Lower leg skin (tissue), 4 donors: ENCODE measurements at places on chromosomes 2 and 18.
A peak's percentile ranks its signal among the peaks of the same experiment; 100 is the strongest.

GRCh38 chr2:203710226-203710625 is 3.8 kb downstream of the CD28 start:
- DNase-seq: no peak

GRCh38 chr2:109053716-109054115 is 64.7 kb upstream of the EDAR start:
- peak; percentile 57 for DNase-seq

GRCh38 chr2:10424051-10424450 is 24.1 kb downstream of the ODC1 start:
- no peak for DNase-seq

DNA sequence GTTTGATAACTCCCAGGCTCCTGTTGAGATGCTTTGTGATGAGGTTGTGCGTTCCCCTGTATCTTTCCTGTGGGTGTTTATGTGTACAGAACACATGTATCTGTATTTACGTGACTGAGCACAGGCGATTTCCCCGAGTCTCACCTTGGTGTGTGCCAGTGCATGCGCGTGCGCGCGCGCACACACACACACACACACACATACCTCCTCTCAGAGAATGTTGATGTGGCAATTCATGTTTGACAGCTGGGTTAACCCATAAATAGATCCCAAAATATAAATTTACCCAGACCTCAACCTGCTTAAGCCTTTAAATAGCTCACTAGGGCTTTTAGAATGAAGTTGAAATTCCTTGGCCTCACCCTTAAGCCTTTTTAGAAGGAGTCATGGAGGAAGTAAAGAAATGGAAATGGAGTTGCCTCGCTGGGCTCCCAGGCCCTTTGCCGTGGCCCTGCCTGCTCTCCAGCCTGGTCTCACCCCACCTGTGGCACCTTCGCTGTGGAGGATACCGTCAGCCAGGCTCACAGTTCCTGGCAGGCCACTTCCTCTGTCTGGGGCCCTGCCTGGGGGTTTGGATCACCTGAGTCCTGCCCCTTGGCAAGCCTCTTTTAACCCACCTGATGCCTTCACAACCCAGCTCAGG is 20.3 kb downstream of the AGAP1 start:
- DNase-seq: no peak

- no peak for DNase-seq
These were observed 48.4 kb downstream of the LRRTM1 start for GRCh38 chr2:80255918-80256781.

GRCh38 chr2:104787298-104788065 is 66.4 kb upstream of the POU3F3 start:
- no peak for DNase-seq

GRCh38 chr2:9982248-9982647 is 30.8 kb downstream of the GRHL1 start:
- DNase-seq: peak; percentile 72

DNA sequence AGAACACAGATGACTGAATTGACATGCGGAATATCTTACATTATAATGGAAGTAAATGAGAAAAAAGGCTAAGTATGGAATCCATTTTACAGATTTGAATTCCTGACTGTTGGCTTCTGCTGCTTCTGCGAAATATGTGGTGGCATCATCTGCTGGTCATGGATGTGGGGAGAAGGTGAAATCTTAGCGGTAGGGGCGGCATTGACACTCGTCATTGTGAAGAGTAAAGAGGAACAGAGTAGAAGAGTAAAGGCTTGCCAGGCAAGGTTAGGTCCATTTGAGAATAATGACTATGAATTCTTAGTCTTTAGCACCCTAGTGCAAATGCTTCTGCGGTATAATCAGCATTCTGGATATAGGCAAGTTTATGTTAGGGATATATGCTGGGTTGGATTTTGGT is 32.4 kb downstream of the ACTR3 start:
- no peak for DNase-seq

DNA sequence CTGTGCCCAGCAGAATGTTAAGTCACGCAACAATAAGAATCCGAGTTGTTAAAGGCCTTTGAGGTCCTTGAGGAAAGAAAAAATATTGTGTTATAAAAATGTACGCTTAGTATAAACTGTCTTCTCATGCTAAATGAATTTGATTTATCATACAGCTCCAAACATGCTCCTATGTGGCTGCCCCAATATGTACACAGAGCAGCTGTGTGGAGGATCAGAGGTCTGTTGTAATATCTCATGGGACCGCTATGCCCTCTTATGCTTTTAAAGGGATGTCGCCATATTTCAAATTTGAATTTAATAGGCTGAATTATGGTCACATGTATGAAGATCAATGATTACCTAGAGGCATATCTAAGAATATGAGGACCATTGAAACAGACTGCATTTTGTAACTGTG is 90.2 kb downstream of the SLC5A7 start:
- no peak for DNase-seq

- no peak for DNase-seq
These were observed 364.6 kb downstream of the LRP1B start for GRCh38 chr2:141766225-141766624.

GRCh38 chr2:219592736-219593135 is 4.9 kb upstream of the STK11IP start:
- DNase-seq: no peak

- DNase-seq: no peak
These were observed 2.9 kb downstream of the ANKRD12 start for GRCh38 chr18:9139400-9140039.

DNA sequence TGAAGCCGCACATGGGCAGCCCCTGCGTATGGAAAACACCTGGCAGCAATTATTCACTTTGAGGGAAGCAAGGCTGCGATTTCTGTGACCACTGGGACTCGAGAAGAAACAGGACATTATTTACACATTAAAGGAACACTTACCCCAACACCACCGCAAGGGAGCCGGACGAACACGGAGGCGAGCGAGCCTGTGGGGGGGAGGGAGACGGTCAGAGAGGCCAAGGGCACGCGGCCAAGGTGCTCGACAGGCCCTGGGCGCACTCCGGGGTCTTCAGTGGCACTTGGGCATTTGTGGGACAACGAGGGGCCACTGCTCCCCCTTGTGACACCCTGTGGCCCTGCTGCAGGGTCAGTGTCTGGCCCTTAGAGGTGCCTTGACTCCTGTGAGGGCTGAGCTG is 247.0 kb downstream of the TWIST2 start:
- no peak for DNase-seq

DNA sequence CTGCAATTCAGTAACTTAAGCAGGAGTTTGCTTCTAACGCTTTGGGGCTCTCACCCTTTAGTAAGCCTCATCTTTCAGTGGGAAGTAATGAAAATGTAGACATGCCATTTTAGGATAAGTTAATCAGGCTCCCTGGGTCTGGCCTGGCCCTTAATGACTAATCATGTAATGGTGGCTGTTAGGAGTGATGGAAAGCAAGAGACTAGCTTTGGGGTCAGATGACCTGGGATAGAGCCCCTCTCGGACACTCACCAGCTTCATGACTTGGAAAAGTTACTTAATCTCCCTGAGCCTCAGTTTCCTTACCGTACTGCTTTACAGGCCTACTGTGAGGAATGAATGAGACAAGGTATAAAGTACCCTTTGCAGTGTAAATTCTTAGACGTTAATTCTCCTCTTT is 194.4 kb downstream of the LPIN1 start:
- DNase-seq: no peak

DNA sequence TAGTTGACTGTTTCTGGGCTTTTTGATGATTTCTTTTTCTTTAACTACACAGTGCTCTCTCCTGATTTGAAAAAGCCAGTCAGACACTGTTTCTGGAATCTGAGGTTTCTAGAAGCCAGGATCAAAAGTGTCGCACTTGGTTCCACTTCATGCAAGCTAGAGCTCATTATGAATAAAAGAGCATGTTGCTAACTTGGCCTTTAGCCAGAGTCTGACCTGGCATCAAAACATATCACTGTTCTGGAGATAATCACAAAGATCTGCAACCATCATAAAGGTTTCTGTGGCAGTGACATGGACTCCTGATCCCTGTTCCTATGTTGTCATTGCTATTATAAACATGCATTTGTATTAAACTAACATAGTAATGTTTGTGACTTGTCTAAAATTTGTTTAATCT is 76.1 kb upstream of the MAPRE2 start:
- no peak for DNase-seq

GRCh38 chr2:152031747-152032306 is 67.0 kb downstream of the CACNB4 start:
- no peak for DNase-seq

DNA sequence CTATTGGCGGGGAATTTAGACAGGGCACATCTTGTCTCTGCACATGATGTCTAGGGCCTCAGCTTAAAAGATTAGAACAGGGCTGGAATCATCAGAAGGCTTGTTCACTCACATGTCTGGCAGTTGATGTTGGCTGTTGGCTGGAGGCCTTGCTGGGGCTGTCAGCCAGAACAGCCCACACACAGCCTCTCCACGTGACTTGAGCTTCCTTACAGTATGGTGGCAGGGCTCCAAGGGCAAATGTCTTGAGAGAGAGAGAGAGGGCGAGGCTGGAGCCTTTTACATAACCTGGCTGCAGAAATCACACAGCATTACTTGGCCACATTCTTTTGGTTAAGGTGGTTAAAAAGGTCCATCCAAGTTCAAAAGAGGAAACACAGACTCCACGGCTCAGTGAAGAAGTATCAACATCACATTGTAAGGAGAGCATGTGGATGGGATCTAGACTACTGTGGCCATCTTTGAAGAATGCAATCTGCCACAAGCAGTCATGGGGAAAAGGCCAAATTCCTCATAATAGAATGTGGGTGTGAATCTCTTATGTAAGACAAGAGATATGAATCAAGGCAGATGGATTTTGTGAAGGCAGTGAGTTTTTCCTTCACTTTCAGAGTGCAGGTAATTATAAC is 30.4 kb downstream of the SRSF7 start:
- DNase-seq: peak; percentile 91

GRCh38 chr2:86023366-86023712 is 82.3 kb downstream of the POLR1A start:
- no peak for DNase-seq

GRCh38 chr2:163662141-163662780 is 73.5 kb downstream of the FIGN start:
- no peak for DNase-seq

DNA sequence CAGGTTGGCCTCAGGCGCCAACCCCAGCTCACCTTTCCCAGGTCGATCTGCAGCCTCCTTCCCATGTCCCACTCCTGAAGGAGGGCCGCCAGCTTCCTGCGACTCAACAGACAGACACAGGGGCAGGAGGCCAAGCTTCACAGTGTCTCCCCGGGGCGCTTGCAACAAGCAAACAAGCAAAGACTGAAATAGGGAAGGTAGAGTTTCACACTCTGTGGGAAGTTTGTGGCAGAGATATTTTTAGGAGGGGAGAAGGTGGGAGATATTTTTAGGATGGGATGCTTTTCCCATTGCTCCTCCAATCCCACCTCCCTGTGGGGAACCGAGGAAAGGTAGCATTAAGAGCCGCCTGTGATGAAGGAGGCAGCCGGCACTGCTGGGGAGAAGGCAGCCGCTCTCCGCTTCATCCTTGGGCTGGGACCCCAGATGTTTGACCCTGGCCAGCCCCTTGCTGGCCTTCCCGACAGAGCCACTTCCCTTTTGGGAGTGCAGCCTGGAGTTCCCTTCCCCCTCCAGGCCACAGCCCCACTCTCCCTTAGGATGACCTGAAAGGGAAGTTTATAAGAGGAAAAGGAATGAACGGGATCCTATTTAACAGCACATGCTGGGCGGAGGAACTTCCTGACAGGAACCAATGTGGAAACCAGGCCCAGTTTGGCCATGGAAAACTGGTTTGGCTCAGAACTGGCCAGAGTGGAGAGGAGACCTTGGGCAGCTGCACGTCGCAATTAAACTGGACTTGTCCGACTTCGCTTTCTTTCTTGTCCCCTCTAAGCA is 142.2 kb upstream of the SMAD2 start:
- no peak for DNase-seq

GRCh38 chr2:65914244-65914786 is 481.9 kb upstream of the SPRED2 start:
- no peak for DNase-seq

DNA sequence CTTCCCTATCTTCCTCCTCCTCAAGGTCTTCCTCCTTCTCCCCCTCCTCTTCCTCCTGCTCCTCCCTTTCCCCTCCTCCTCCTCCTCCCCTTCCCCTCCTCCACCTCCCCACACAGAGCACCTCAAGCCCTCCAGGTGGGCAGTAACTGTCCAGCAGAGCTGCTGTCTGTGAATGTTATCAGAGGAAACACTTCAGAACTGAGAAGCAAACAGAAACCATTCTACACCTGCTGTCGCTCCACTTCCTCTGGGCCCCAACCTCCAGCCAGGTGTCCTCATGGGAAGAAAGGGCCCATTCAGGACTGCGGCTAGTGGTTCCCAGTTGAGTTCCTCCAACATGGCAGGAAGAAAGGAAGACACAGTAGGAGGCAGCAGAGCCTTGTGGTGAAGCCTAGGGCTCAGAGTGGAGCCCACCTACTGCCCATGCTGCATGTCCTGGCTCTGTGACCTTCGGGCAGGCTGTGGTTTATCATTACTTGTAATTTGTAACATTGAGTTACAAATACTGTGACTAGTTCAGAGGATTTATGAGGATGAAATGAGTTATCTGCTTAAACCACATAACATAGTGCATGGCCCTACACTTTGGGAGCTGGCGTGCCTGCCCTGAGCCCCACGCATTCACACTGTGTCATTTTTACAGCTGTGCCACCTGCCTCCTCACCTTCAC is 165.9 kb upstream of the ID2 start:
- no peak for DNase-seq

GRCh38 chr2:95077861-95078603 is 43.6 kb downstream of the MRPS5 start:
- no peak for DNase-seq

DNA sequence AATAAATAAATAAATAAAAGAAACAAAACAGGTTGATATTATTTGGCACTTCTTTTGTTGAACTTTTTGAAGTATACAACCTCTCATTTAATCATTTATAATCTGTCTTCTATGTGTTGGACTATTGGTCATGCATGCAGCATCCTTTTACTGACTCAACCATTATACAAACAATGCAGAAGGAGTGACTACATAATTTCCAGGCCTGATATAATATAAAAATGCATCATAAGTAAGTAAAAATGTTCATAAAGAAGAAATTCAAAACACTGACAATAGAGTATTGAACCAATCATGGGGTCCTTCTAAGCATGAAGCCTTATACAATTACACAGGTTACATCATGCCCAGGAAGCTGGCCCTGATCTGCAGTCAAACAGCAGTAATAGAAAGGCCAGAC is 141.5 kb upstream of the FN1 start:
- DNase-seq: no peak

DNA sequence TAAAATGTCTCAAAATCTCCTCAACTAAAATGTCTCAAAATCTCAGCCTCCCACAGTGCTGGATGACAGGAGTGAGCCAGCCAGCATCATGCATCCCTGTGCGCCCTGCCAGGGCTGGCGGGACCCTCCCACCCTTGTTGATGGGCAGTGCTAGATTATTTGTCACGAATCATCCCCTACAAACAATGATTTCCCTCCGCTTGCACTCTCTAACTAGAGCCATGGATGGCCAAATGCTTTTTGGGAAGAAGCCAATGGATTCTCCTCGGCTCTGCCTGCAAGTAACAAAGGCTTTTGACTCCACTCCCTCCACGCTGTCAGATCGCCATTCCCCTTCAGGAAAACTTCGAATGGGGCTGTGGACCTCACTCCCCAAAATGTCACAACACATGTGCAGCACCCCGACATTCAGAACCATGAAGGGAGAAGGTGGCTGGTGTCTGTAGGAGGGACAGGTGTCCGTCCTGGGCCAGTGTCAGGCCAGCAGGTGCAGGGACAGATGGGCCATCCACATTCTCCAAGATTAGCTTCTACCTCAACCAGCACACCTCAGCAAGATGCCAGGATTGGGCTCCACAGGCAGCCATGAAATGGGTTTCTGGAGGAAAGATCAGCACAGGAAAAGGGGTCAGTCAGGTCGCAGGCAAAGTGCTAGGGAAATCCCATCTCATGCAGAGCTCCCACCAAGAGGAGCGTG is 11.5 kb downstream of the AMER3 start:
- DNase-seq: no peak

- DNase-seq: no peak
These were observed 12.5 kb downstream of the WIPF1 start for GRCh38 chr2:174585146-174585545.
